ENCODE measurements at places on chromosomes 5 and 9. TPM values are rescaled to one million over a fixed set of nuclear protein-coding genes. Genes with fewer than 3 reads are reported as not detected.
A peak's percentile ranks its signal among the peaks of the same experiment; 100 is the strongest.

DNA sequence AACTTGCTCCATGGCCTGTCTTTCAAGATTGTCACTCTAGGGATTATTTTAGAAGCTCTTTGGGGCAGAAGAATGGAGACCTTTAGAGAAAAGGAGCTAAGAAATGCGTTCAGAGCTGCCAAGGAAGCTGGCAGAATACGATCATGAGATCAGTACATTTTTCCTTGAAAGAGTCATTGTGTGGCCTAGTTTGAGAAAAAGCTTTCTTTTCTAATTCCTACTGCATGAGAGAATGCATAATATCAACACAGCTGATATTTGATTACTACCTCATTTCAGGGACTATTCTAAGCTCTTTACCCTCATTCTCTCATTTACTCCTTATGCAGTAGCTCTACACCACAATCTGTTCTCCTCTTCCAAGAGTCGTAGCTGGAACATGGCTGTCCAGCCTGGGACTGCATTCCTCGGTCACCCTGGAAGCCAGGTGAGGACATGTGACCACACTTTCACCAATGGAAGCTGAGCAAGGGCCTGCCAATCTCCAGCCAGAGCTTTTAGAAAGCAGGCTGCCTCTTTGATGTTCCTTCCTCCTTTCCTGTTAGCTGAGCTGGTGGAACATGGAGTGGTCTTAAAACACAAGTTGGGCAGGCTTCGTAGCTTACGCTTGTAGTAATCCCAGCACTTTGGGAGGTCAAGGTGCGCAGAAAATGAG lies 99.3 kb upstream of the LHFPL2 start:
- H3K27ac ChIP-seq: no peak overlapping the region
- no peaks in the 10 kb centered on the region for H3K27me3 ChIP-seq
- peaks cover 24% of the 10 kb centered on the region for H3K4me1 ChIP-seq
- H3K4me3 ChIP-seq: no peak overlapping the region
- H3K36me3 ChIP-seq: no peaks in the 10 kb centered on the region
- no peak for DNase-seq

DNA sequence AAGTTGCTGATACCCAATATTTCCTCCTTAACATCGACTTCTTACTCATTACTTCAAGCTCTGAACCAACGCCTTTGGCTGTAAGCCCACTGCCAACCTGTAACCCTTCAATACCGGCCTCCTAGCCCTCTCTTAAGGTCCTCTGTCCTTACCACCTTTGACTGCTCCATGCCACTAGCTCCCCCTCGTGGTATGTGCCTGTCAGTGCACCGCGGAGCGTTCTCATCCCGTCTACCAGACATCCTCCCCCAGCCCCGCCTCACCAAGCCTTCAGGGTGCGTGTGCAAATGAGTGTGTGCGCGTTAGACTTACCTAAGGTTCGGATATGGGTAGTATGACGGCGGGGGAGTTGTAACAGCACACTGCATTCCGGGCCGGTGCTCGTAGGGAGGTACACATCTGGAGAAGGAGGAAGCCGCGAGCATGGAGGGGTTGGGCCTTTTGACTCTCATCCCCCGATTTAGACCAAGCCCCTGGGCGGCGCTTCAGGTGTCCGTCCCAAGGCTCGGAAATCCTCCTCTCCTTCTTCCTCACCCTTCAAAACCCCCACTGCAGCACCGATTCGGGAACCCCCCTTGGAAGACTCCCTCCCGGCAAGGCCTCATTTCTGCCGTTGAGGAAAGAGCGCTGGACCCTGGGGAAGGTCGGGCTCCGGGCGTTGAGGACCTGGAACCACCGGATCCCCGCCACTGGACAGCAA lies 2.8 kb upstream of the MYORG start:
- peaks cover 61% of the 10 kb centered on the region for H3K4me1 ChIP-seq
- H3K36me3 ChIP-seq: no peaks in the 10 kb centered on the region
- peak overlapping the region; percentile 66 for H3K4me3 ChIP-seq
- peak; percentile 82 for DNase-seq
- H3K27ac ChIP-seq: peak overlapping the region; percentile 39

GRCh38 chr9:33439731-33440130 lies 7.7 kb downstream of the AQP3 start:
- H3K27ac ChIP-seq: no peak overlapping the region
- H3K27me3 ChIP-seq: peaks cover 3% of the 10 kb centered on the region
- peaks cover 35% of the 10 kb centered on the region for H3K4me1 ChIP-seq
- H3K36me3 ChIP-seq: no peaks in the 10 kb centered on the region

GRCh38 chr9:129343424-129344375 lies 165.6 kb upstream of the IER5L start:
- H3K27me3 ChIP-seq: no peaks in the 10 kb centered on the region
- peak overlapping the region; percentile 91 for H3K27ac ChIP-seq
- peak overlapping the region; percentile 22 for H3K4me3 ChIP-seq
- H3K36me3 ChIP-seq: no peaks in the 10 kb centered on the region
- DNase-seq: peak; percentile 97

DNA sequence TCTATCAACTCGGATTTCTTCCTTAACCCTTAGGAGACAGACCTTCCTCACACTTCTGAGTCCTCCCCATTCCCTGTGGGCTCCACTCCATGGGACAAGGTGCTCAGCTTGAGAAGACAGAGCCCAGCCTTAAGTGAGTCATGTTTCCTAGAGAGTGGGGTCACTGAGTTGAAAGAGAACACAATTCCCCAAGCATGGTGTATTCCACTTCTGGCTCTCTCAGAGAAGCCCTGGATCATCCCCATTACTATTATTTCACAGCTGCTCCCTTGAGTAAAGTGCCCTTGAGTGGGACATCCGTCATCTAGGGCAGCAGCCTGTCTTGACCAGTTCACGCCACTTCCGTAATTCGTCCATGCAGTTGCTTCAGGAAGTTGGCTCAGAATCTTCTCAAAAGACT lies 604.8 kb downstream of the BNC2 start:
- no peak for DNase-seq
- no peak overlapping the region for H3K27ac ChIP-seq
- H3K4me3 ChIP-seq: no peak overlapping the region
- no peaks in the 10 kb centered on the region for H3K27me3 ChIP-seq
- H3K4me1 ChIP-seq: peaks cover 15% of the 10 kb centered on the region
- H3K36me3 ChIP-seq: no peaks in the 10 kb centered on the region

GRCh38 chr5:178162481-178162880 lies 8.8 kb upstream of the NHP2 start:
- DNase-seq: no peak
- H3K4me3 ChIP-seq: no peak overlapping the region
- H3K27me3 ChIP-seq: peaks cover 2% of the 10 kb centered on the region
- peaks cover 9% of the 10 kb centered on the region for H3K4me1 ChIP-seq
- H3K36me3 ChIP-seq: no peaks in the 10 kb centered on the region

DNA sequence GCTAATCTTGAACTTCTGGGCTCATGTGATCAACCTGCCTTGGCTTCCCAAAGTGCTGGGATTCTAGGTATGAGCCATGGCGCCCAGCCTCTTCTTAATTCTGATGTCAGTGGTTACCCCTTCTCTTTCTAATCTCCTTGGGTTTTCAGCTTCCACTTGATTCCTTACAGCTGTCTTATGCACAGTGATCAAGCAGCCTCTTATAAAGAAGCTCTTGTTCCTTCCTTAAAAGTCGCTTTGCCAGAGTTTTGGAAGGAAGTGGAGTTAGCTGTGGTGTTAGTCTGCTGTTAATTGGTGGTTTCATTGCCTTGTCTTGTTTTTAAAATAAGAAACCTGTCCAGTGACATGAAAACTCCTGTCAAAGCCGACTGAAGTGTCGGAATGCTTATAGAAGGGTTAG lies 128.1 kb upstream of the CACNA1B start:
- no peak overlapping the region for H3K4me3 ChIP-seq
- no peak overlapping the region for H3K27ac ChIP-seq
- H3K36me3 ChIP-seq: peaks cover 53% of the 10 kb centered on the region
- no peak for DNase-seq

DNA sequence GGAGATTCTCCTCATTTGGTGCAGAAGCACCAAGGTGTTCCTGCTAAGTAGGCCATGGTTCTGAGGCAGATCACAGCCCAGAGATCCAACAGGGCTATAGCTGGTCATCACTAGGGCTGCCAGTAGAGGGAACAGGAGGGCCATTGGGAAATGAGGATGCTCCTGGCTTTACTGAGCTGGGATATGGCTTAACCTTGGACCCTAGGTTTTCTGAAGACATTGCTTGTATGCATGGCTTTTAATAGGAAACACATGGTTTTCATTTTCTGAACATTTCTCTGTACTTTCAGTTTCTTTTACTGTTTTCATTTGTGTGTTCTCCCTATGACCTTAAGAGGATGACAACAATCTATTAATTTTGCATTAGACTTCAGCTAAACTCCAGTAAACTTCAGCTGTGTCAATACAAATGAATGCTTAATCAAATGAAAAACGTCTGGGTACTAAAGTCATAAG lies at the start of gene IFNW1:
Gene IFNW1 (minus strand): TSS at position 406 of the 456 bp plus-strand sequence. CDS start 262 bp downstream, at position 144.
- no peaks in the 10 kb centered on the region for H3K4me1 ChIP-seq
- no peaks in the 10 kb centered on the region for H3K36me3 ChIP-seq
- DNase-seq: no peak
- no peak within 1 kb of the TSS for H3K27ac ChIP-seq

- H3K27me3 ChIP-seq: no peaks in the 10 kb centered on the region
- no peak overlapping the region for H3K4me3 ChIP-seq
- no peak overlapping the region for H3K27ac ChIP-seq
Measured at GRCh38 chr5:52661903-52662595, 125.7 kb upstream of the ITGA1 start.

GRCh38 chr9:126407114-126407870 lies 80.7 kb downstream of the MVB12B start:
- no peak for DNase-seq
- H3K27ac ChIP-seq: no peak overlapping the region
- H3K27me3 ChIP-seq: no peaks in the 10 kb centered on the region
- peaks cover 7% of the 10 kb centered on the region for H3K4me1 ChIP-seq
- peaks cover 48% of the 10 kb centered on the region for H3K36me3 ChIP-seq

- H3K27ac ChIP-seq: no peak overlapping the region
- DNase-seq: no peak
- no peaks in the 10 kb centered on the region for H3K36me3 ChIP-seq
- peaks cover 49% of the 10 kb centered on the region for H3K4me1 ChIP-seq
- no peak overlapping the region for H3K4me3 ChIP-seq
Measured at GRCh38 chr5:56674441-56674840, 140.9 kb upstream of the MAP3K1 start.

- H3K4me3 ChIP-seq: no peak overlapping the region
- H3K4me1 ChIP-seq: peaks cover 19% of the 10 kb centered on the region
- no peaks in the 10 kb centered on the region for H3K27me3 ChIP-seq
- DNase-seq: no peak
- no peak overlapping the region for H3K27ac ChIP-seq
Measured at GRCh38 chr9:91248707-91249106, 113.0 kb downstream of the AUH start.

GRCh38 chr5:150180241-150181026 lies 9.4 kb upstream of the SLC6A7 start:
- peaks cover 13% of the 10 kb centered on the region for H3K27me3 ChIP-seq
- peaks cover 22% of the 10 kb centered on the region for H3K4me1 ChIP-seq
- no peaks in the 10 kb centered on the region for H3K36me3 ChIP-seq
- no peak for DNase-seq
- no peak overlapping the region for H3K27ac ChIP-seq
- no peak overlapping the region for H3K4me3 ChIP-seq

DNA sequence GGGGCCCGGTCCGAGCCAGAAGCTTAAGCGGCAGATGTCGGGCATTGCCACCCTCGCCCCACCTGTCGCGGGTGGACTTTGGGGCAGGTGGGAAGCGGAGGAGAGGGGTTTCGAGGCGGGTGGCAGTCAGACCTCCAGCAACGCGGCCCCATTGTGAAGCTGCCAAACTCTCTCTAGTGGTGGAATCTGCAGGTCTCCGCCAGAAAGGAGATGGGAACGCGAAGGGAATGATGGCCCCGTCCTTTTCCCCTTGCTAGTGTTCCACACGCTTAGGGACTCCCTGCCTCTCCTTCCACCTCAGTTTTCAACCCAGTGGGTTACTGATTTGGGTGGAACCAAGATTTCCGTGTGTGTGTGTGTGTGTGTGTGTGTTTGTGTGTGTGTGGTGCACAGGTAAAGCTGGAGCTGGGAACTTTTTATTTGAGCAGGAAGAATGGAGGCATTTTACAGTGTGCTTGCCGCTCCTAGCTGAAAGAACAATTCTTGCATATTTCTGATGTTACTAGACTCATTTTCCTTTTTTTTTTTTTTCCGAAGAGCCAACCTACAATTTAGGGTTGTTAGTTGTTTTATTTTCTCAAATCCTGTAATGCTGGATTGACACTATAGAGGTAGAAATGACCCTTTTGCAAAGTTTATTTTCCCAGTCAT lies 1.3 kb downstream of the MACIR start:
- H3K4me1 ChIP-seq: peaks cover 37% of the 10 kb centered on the region
- DNase-seq: peak; percentile 19
- no peaks in the 10 kb centered on the region for H3K36me3 ChIP-seq
- peak overlapping the region; percentile 66 for H3K27ac ChIP-seq
- H3K4me3 ChIP-seq: peak overlapping the region; percentile 77
- H3K27me3 ChIP-seq: no peaks in the 10 kb centered on the region

GRCh38 chr5:127031147-127031862 lies 947 bp upstream of the MARCHF3 start:
- H3K4me1 ChIP-seq: peaks cover 46% of the 10 kb centered on the region
- H3K4me3 ChIP-seq: peak overlapping the region; percentile 90
- H3K27ac ChIP-seq: peak overlapping the region; percentile 78
- no peaks in the 10 kb centered on the region for H3K27me3 ChIP-seq

DNA sequence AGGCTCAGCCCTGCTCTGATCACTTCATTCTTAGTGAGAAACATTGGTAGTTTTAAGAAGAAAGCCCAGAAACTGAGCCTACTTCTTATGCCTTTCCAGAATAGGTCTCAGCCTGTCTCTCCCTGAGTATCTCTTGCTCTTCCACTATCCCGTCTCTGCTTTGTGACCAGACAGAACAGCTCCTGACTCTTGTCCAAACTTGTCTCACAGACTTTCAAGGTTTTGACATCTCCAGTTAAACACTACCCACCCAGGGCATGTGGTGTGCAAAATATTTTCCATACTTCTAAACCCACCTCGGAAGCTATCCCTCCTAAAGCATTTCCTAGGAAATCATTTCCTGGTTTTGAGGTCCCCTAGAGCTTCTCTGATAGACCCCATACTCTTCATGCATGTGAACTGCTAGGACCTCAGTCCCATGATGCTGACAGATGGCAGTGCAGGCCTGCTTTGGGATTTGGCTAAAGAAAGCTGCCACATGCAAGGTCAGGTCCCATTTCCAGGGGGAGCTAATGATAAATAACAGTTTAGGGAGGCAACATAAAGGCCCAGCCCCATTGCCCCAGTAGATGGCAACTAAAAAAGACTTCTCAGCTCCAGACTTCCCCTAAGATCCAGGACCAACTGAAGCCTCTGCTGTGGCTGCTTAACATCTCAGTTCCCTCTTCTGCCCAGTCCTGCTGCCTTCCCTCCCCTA lies 211.5 kb downstream of the MED10 start:
- H3K4me1 ChIP-seq: peaks cover 11% of the 10 kb centered on the region
- no peaks in the 10 kb centered on the region for H3K36me3 ChIP-seq

GRCh38 chr5:61402970-61403900 lies 71.2 kb downstream of the ZSWIM6 start:
- H3K27me3 ChIP-seq: no peaks in the 10 kb centered on the region
- H3K4me1 ChIP-seq: no peaks in the 10 kb centered on the region
- no peak overlapping the region for H3K4me3 ChIP-seq
- no peak overlapping the region for H3K27ac ChIP-seq

GRCh38 chr9:88936668-88937067 lies 54.6 kb upstream of the S1PR3 start:
- H3K27me3 ChIP-seq: no peaks in the 10 kb centered on the region
- H3K4me3 ChIP-seq: no peak overlapping the region
- H3K36me3 ChIP-seq: no peaks in the 10 kb centered on the region
- no peaks in the 10 kb centered on the region for H3K4me1 ChIP-seq

Gene CD180
- total RNA-seq: not detected

Gene PCDHB3
- total RNA-seq: 0.27 TPM

Gene MYMK
- not detected for total RNA-seq

Gene PCDH12
- not detected for total RNA-seq

Gene FOXD4L4
- total RNA-seq: 0.38 TPM

Gene ECM2
- total RNA-seq: not detected

Gene RECK
- 2.3 TPM for total RNA-seq

Gene ACTBL2
- not detected for total RNA-seq

Gene PDZD2
- total RNA-seq: not detected

Gene TAF11L12
- total RNA-seq: not detected

All from HepG2 (cell line).